Stimulated activated CD4-positive, alpha-beta T cell treated with anti-CD3 and anti-CD28 coated beads, Interleukin-4, amount 100 ng/mL, for 4 hours (primary cell): ENCODE measurements at places on chromosomes 11 and 22.

DNA sequence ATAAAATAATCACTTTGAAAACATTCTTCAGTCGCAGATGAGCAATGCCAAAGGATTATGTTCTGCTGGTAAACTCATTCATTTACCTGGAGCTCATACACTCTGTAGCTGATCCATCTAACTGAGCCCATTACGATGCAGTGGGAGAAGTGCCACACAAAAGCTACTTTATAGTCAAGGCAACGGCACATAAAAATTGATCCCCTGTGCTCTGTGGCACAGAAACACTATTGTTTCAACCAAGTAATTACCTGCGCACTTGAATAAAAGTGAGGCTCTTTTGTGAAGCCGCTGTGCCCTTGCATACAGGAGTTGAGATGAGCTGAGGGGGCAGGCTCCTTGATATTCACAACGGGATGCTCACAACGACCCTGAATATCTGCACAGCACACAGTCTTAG is 7.2 kb downstream of the DKK3 start:
- no peak for DNase-seq

DNA sequence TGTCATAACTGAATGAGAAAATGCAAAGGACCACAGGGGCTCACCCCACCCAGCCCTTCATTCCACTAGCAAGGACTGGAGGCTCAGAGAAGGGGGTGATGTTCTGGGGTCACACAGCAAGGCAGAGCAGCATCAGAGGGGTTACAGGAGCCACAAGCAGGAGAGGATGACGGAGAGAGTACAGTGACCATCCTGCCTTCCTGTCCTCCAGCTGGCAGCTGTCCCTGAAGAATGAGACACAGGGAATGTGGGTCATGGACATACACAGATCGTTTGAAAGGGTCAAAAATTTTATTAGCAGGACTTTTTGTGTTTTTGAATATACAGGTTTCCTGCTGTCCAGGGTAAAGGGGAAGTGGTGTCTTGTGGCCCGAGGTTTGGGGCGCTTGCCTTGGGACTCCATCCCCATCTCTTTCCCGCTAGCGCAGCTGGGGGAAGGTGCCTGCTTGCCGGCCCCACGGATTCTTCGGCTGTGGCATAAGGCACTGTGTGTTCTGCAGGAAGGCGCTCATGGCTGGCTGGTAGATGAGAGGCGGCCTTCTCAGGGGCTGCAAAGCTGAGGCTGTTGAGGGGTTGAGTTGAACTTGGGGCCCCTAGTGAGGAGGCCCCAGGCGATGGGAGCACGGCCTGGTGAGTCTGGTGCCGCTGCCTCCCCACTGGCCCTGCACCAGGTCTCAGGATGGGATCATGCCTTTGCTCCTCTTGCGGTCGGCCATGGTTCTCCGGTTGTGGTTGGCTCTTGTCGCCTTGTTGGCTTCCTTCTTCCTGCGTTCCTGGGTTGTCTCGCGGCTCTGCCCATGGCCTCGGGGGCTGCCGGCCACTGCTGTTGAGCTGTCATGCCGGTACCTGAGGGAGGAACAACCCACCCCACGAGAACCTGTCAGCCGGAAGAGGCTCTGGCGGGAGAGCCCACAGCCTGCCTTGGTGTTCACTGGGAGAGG is 21.4 kb downstream of the UQCR10 start:
- DNase-seq: no peak

GRCh38 chr11:35305670-35306382 is 113.5 kb downstream of the SLC1A2 start:
- no peak for DNase-seq

DNA sequence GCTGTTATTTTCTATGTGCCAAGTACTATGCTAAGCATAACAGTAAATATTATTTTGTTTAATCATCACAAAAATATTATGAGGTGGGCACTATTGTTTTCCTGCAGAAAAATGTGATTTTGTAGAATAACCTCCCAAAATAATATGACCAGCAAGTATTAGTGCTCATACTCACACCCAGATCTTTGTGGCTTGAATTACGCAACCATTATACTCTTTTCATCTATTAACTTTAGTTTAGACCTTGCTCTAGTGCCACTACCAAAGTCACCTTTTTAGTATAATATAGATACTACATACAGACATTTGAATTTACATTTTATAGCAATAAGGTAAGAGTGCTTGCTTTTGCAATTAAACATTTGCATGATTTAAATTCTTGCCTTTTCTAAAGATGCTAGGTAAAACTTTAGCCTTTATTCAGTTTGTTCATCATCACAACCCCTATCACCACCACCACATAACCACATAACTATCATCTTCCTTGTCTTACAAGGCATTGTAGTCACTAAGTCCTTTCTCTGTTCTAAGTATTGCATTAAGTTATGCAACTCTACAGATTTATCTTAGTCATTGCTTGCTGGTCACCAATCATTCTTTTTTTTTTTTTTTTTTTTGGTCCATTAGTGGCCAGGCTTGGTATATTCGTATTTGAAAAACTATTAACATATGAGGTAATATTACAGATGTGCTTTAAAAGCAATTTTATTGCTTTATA is 68.4 kb downstream of the GAS2 start:
- DNase-seq: no peak

- no peak for DNase-seq
These were observed 44.6 kb downstream of the MYH9 start for GRCh38 chr22:36343070-36343719.

GRCh38 chr11:30586251-30587144 is at the start of gene MPPED2:
MPPED2 (minus strand) TSS chr11:30586353; CDS start chr11:30580373, 5,980 bp downstream.
- no peak for DNase-seq

GRCh38 chr11:131511794-131512193 is 141.4 kb downstream of the NTM start:
- DNase-seq: no peak

- DNase-seq: no peak
These were observed 717.9 kb upstream of the LUZP2 start for GRCh38 chr11:23778971-23779370.

DNA sequence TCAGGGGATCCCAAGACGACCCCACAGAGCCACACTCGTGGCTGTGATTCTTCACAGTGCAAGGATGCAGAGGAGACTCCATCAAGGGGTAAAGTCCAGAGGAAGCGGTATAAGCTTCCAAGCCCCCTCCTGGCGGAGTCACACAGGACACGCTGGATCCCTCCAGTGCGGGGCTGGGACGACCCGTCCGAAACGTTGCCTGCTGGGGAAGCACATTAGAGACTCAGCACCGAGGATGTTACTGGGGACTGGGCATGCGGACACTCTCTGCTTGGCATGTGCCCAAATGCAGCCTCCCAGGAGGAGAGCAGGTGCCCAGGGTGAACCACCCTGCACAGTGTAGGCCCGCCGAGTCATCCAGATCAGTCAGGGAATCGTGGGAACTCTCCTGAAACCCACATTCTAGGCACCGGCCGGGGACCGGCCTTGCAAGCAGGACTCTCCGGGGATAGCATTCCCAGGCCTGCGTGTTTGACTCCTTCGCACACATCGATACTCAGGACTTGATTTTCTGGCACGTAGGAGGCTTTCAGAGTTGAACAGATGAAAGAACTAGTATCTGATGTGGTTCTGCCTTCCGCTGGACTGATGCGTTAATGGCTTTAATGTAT is 229.8 kb downstream of the TBC1D22A start:
- no peak for DNase-seq

DNA sequence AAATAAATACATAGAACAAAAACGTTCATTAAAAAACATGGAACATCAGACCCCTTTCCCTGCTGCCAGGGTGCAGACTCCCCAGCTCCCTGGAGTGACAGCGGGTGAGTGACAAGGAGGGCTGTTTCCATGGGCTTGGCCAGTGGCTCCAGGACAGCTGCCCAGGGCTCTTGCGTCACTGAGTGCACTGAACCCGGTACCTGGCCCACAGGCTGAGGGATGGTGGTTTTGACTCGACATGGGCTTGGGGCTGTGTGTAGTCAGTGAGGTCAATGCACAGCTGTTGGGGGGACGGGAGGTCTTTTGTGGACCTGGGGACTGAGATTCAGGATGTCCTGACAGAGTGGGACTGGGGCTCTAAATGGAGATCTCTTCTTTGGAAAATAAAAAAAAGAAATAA is 142.1 kb upstream of the B3GAT1 start:
- no peak for DNase-seq

DNA sequence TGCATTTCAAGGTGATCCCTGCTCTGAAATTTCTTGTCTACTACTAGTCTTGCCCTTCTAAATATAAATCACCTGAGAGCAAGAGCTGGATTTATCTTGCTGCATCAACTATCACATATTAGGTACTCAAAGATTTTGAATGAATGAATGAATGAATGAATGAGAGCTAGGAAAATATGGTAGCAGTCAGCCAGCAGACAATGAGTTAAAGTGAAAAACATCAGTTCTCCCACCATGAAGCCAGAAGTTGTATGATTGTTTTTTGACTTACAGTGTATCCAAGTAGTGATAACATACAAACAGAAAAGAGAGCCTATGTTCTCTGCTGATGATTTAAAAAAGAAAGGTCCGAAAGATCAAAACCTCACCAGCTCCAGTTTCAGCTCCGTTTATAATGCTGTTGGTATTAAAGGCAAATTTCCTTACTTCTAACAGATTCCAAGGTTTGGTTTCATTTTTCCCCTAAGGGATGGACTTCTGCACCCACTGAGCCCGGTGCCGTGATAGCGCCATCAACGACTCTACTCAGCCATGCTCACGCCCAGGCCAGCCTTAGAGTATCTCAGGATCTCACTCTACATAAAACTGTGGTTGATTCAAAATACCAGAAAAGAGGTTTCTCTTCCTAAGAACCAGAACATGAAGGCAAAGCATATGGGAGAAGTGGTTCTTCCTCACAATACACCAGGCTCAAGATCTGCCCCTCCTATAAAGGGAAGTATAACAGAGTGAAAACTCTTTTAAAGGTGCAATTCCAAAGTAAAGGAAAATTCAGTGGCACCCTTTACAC is 92.0 kb downstream of the SGSM3 start:
- DNase-seq: peak; percentile 8

DNA sequence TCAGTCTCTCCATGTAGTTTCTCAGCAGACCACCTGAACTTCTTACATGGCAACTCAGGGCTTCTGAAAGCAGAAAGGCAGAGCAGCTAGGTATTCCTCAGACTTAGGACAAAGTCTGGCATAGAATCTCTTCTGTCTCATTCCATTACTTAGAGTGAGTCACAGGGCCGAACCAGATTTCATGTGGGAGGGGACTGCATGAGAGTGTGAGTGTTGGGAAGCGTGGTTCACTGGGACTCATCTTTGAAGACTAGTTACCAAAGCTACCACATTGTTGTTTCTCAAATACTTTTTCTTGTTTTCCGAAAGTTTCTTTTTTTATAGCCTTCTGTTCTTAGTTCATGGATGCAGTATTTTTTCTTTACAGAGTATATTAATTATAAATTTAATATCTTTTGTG is 36.1 kb upstream of the SCN3B start:
- no peak for DNase-seq
